ENCODE measurements at places on chromosomes 7 and 10.
A peak's percentile ranks its signal among the peaks of the same experiment; 100 is the strongest.

GRCh38 chr7:54469740-54470139, 72.4 kb upstream of the VSTM2A start:
- DNase-seq = no peak

GRCh38 chr7:143902332-143902899, 440 bp upstream of the TCAF1 start:
- DNase-seq = no peak

- no peak for DNase-seq
These were observed 9.5 kb upstream of the SMC3 start for GRCh38 chr10:110558041-110558440.

DNA sequence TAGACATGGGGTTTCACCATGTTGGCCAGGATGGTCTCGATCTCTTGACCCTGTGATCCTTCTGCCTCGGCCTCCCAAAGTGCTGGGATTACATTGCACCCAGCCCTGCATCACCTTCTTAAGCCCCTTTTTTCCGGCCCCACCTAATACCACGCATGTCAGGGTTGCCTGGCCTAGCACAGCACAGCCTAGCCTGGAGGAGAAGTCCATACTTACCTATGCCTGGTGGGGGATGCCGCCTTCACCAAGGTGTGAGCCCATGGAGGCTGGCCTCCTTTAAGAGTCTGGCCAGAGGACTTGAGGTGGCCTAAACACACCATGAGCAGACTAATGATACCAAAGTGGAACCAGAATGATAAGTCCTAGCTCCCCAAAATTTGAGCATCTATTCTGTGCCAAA, 22.0 kb upstream of the CUX1 start:
- DNase-seq = no peak

DNA sequence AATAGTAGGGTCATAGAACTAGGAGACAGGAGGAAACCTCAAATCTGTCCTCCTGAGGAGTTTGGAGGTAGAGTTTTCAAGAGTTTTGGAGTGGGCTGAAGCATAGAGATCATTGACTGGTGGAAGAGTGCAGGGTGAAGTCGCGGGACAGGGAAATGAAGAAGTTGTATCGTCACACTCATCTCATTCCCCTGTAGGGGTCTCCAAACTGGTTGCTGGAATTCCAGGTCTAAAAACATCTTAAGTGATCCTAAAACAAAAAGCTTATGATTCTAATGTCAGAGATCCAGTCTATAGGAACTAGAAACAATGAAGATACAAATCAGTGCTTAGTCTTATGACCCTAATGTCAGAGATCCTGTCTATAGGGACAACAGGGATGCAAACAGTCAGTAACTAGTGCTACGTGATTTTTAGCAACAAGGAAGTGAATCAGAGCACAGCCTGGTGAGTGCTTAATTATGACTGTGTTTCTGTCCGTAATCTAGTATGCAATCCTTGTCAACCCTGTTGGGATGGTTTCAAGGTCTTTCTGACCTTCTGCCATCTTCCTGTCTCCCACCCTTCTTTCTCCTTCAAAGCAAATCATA, 139.4 kb downstream of the SKIDA1 start:
- no peak for DNase-seq

DNA sequence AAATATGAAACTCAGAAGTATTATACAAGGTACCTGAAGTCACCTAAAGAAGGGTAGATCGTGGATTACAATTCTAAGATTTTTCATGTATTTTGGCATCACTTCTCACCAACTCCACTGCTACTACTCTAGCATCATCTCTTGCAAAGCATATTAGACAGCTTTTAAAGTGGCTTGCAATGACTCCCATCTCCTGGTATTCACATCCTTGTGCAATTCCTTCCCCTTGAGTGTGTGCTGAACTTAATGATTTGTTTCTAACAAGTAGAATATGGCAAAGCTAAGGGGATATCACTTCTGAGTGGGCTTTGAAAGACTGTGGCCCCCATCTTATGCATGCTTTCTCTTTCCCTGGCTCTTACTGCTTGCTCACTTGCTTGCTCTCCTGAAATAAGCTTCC, 280.2 kb downstream of the SNX13 start:
- DNase-seq = no peak

GRCh38 chr10:112362833-112363232, 11.1 kb upstream of the ACSL5 start:
- no peak for DNase-seq

- no peak for DNase-seq
These were observed 56.5 kb downstream of the RBM17 start for GRCh38 chr10:6145166-6145987.

DNA sequence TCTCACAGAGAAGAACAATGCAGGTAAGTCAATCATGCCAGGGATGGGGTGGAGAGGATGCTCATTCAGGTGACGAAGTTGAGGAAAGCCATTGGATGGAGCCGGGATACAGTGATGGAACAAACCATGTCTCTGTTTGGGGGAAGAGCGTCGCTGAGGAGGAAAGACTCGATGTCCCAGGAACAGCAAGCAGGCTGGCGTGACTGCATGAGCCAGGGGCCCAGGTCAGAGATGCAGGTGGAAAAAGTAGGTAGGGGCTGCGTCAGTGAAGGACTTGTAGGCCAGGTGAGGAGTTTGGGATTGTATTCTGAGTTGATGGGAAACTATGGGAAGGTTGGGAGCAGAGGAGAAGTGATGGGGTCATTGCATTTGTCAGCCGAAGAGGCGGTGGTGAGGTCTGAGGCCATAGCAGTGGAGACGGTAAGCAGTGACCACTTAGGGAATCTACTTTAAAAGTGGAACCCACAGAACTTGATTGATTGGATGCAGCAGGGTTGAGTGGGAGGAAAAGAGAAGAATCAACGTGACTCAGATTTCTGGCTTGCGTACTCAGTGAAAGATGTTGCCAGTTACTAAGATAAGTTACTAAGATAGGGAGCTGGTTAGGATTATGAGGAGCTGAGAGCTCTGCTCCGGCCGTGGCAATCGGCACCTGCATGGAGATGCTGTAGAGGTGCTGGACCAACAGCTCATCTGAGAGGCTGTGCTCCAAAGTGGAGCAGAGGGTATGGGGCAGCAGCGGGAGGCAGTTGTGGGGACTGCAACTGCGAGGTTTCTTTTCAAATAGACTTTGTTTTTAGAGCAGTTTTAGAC, 12.5 kb upstream of the IL2RA start:
- no peak for DNase-seq

DNA sequence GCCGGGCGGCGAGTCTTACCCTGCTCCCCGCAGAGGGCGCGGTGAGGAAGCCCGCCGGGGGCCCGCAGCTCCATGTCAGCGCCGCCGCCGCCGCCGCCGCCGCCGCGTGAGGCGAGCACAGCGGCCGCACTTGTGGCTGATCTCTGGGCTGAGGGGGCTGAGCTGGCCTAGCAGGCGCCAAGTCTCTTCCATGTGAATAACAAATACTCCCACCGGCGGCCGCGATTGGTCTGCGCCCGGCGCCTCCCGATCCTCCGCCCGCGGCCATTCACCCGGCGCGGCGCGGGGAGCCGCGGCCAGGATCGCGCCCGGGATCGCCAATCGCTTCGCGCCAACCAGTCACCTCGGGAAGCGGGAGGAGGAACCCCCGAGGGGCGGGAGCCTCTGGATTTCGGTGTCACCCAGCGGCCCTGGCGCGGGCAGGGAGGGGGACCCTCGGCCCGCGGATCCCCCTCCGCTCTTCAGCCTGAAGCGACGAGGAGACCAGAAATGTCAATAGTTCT, at the start of gene GRM8:
TSS of gene GRM8 (minus strand) at position 164 of the 503 bp plus-strand sequence.
- peak; percentile 24 for DNase-seq

- no peak for DNase-seq
These were observed 6.6 kb downstream of the CPA5 start for GRCh38 chr7:130350945-130351790.

DNA sequence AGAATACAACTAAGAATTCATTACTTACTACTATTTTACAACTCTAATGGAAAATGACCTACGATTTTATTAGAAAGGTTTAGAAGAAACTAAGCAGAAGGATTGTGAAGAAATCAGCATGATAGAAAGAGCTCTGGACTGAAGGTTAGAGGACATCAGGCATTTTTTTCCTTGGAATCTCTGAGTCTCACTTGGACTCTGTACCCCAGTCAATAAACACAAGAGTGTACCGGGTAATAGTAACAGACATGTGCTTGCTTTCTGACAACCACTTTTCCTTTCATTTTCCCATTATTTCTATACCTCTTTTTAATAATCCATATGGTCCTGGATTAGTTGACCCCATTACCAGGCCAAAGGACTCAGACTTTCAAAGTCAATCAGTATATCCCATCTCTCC, 1240.9 kb upstream of the LRRTM3 start:
- DNase-seq = no peak

DNA sequence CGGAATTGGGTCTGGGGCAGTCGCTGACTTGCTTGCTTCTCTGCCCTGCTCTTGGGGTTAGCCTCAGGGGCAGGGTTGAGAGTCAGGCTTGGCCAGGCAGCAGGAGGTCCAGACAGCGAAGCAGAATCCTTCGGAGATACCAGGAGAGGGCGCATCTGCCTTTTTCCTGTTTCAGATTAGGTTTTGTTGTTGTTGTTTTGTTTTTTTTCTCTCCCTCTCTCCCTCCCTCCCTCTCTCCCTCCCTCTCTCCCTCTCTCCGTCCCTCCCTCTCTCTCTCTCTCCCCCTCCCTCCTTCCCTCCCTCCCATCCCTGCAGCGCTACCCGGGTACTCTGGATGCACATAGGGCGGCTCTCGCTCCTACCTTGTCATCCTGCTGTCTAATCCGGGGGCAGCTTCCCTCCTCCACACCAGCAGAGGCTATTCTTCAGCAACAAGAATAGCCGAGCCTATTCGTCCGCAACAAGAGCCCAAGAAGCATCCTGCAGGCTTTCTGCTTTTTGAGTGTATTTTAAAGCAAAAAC, 758 bp upstream of the OPTN start:
- peak; percentile 28 for DNase-seq

- peak; percentile 73 for DNase-seq
These were observed 14.8 kb downstream of the DPCD start for GRCh38 chr10:101602761-101603398.

GRCh38 chr10:35262436-35262835, 73.9 kb upstream of the CCNY start:
- DNase-seq = no peak

GRCh38 chr10:9608602-9609001, 1409.1 kb upstream of the CELF2 start:
- DNase-seq = no peak

DNA sequence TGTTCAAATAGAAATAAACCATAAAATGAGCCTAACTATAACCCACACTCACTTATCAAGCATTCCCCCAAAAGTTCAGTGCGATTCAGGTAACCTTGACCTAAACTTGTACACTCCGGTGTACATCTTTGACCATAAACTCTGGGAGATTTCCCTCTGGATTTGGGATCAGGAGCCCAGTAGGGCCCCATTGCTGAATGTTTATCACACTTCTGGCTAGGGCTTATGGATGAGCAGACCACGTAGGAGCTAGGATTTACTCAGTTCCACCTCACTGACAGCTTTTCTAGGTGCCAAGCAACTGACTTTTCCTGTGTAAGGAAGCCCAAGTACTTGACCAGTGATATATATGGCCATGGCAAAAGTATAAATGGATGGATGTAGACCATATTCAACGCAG, 113.7 kb downstream of the SVOPL start:
- no peak for DNase-seq

DNA sequence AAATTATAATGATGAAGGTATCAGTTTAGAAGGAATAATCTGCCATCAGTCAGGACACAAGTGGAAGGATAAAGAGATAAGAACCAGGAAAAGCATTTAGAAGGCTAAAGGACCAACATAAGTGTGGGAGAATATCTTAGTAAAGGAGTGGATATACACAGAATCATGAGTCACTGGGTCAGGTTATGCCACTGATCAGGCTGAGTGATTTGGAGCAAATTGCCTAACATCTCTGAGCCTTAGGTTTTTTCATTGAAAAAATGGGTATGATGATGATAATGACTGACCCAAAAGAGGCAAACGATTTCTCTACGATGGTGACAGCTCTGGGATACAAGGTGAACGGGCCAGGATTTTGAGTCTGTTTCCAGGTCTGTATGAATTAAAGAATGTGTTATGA, 2.8 kb upstream of the CUL1 start:
- DNase-seq = no peak

All from stimulated activated CD4-positive, alpha-beta T cell treated with anti-CD3 and anti-CD28 coated beads, Interleukin-4, amount 100 ng/mL, for 1 hour (primary cell).